Activated naive CD4-positive, alpha-beta T cell (primary cell): ENCODE measurements at places on chromosomes 7 and 10.

DNA sequence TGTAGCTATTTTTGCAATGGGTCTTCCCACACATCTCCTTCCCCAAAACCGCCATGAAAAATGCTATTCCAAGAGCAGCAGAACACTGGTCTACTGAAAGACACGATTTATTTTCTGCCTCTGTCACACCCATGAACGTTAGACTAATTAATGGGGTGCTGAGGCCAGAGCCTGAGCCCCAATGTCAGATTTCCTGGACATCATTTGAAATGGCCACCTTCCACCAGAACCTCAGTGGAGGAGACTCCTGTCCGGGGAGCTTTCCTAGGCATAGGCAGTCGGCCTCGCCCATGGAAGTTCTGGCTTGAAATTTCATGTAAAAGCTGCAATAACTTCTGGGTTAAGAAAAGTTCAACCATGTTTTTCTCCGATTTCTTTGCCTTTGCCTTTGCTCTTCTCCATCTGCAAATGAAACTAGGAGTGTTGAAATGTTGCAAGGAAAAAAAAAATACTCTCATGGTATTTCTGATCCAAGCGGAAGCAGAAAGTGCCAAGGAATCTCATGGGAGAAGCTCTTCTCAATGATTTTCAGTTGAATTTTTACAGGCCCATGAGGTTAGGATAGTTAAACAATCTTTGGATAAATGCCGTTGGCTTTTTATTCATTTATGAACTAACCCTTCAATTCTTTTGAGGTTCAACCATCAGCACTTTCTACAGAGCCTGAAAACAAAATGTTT, 570.8 kb upstream of the MGMT start:
- no peak for DNase-seq

- DNase-seq: no peak
These were observed 41.6 kb downstream of the TEX36 start for GRCh38 chr10:125641398-125641797.

DNA sequence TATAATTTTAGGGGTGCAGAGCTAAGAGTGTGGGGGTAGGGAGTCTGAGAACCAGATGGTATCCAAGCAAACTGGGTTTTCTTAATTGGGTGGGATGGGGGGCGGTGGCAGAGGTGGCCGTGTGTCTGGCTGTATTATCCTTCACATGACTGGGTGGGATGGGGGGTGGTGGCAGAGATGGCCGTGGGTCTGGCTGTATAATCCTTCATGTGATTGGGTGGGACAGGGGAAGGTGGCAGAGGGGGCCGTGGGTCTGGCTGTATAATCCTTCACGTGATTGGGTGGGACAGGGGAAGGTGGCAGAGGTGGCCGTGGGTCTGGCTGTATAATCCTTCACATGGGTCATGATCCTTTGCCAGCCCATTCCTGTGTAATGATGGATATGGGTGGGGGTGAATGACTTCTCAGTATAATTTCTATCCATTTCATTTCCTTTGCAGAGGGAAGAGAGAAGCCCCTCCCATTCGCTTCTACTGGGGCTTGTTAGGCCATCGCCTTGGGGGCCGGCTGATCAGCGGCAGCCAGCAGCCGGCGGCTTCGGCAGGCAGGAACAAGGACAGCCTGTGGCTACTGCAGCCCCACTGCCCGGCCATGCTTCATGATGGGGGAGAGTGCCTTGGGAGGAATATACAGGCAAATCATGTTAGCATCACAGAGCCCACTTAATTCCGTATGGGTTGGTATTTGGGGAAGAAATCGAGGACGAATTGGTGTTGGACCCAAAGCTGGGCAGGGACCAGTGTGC, 179.6 kb upstream of the MKI67 start:
- DNase-seq: no peak

DNA sequence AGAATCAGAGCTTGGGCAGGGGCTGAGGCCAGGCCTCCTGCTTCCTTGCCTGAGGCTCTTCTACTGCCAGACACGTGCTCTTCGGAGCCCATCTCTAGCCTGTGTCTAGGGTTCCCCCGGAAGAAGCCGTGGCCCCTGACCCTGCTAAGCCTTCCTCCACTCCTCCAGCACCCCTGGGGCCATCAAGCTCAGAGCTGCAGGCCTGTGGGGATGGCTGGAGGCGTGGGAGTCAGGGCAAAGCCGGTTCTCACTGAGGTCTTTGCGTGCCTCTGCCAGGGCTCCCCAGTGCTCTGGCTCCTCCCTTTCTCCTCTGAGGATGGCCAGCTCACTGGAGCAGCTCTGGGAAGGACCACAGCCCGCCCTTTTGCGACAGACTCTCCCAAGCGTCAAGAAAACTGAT, 34.4 kb downstream of the GHRHR start:
- no peak for DNase-seq

DNA sequence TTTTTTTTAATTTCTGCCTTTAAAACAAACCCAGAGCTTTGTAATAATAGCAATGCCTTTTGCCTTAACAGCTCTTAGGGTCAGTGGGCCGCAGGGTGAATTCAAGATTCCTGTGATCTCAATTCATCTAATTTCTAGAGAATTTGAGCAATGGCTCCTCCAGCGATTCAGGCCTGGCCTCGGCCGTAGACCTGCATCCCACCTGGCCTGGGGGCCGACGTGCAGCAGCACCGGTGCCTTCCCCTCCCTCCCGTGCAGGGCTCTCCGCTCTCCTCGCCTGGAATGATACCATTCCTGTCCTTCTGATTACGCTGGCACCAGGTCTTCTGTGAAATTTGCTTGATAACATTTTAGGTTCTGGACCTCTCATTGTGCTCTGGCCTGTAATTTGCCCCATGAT, 172.5 kb downstream of the ADARB2 start:
- no peak for DNase-seq

DNA sequence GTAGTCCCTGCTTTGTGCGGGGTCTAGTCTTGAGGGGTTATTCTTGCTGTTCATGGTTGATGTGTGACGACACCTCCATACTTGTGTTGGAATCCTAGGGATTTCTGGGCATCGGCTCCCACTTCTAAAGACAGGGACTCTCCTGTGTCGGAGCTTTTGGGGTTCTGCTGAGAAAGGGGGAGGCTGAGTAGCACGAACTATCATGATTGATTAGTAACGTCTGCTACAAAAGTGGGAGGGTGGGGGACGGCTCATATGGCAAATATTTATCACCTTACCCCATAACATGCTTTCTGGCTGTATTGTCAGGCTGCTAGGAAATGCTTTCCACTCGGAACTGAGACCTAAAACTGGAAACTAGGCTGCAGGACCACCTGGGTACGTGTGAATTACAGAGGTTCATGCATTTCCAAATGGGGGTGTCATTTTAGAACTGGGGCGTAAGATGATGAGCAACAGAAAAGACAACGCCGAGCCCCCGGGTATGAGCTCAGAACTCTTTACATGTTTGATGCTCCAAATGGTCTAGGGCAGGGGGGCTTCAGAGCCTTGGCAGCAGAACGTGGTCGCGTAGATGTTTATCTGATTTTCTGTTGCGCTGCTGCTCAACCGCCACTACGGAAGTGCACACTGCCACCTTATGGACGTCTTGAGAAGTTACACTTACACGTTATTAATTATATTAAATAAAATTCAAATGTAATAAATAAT, 15.1 kb upstream of the NME8 start:
- DNase-seq: no peak

- DNase-seq: peak; percentile 24
These were observed at the start of gene GATA3 for GRCh38 chr10:8054494-8055407. GATA3 (plus strand) TSS chr10:8054688; CDS start chr10:8055656, 968 bp downstream.

GRCh38 chr7:125363873-125364272, 434.2 kb upstream of the POT1 start:
- DNase-seq: no peak

- no peak for DNase-seq
These were observed 192.8 kb upstream of the KLF6 start for GRCh38 chr10:3977761-3978160.

GRCh38 chr10:94035982-94036765, 42.4 kb downstream of the PLCE1 start:
- no peak for DNase-seq

- no peak for DNase-seq
These were observed 219.0 kb downstream of the PTEN start for GRCh38 chr10:88082391-88082790.

DNA sequence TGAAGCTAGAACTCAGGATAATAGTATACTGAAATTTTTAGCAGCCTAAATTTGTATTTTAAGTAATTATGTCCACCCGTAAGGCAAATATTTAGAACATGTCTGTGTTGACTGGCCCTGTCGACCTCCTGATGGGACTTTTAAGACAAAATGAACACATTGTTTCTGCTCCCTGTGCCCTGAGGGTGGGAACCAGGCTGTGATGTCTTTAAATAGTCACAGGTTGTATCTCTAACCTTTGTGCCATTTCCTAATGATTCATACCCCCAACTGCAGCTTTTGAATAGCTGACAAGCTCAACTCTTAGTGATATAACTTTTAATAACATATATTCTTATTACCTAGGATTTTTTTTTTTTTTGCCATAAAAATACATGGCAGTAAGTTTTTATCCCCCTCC, 494.9 kb upstream of the AKR1E2 start:
- DNase-seq: no peak

DNA sequence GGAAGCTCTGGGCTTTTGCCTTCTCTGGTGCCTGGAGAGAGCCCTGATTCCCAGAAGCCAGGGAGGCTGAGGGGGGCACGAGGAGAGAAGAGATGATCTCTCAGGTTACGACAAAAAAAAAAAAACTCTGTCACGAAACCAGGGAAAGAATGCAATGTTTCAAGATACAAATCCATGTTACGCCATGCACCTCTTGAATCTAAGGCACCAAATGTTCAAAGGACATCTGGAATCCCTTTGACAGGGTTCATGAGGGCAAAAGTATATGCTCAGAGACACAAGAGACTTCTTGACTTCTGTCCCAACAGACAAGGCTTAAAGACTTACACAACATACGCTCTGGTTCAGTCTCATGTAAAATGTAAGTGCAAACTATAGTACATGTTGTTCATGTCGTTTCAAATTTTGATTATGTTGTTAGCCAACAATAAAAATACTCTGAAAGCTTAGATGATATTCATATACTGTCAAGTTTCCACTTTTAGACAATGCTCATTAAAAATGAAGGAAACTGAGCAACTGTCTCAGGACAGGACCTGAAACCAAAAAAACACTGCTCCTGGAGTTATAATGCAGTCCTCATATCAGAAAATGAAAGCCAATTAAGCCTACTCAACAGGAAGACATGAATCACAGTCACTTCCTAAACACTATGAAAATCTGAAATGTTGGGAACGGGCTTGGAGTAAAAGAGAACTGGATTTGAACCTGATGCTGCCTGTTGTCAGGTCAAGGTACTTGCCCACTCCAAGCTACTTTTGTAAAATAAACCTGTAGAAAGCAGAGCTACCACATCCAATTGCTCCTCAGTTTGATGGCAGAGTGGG, 72.3 kb downstream of the CHCHD3 start:
- DNase-seq: no peak

DNA sequence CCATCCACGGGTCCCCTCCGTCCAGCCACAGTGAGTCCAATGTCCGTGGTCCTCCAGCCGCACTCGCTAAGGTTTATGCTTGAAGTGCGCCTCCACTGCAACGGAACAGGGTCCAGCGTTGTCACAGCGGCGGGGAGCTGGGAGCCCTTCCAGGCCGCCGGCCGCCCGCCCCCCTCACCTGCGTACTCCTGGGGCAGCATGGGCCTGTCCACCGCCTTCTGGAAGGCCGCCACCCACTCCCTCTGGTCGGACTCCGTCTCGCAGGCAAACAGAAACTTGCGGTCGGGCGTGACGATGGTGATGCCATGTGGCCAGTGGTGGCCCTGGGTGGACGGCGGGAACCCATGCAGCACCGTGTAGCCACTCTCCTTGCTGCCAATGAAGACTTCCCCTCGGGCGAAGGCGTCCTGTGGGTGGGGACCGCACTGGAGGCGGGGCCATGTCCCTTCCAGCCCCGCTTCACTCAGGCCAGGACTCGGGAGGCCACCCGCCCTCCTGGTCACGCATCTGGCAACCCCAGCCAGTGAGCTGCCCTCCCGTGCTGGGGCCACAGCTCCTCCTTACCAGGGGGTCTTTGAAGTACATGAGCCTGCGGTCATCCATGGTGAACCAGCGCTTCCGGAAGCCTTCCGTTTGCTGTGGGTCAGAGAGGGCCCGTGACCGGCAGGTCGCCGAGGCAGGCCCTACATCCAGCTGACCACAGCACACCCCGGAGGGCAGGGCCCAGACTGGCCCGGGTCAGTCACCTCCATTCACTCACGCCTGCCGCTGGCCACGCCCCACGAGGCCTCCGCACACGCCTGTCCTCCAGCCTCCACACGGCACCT, 22.7 kb downstream of the GET4 start:
- DNase-seq: no peak

- DNase-seq: no peak
These were observed 633.4 kb downstream of the PARD3 start for GRCh38 chr10:34181553-34182300.

GRCh38 chr7:7159063-7159658, 23.2 kb upstream of the C1GALT1 start:
- no peak for DNase-seq

GRCh38 chr10:18240185-18240882, 100.1 kb downstream of the CACNB2 start:
- DNase-seq: no peak

GRCh38 chr10:89019569-89020327, 29.1 kb downstream of the FAS start:
- DNase-seq: no peak

GRCh38 chr7:35969066-35969465, 168.2 kb downstream of the SEPTIN7 start:
- no peak for DNase-seq

- no peak for DNase-seq
These were observed 6.6 kb upstream of the AKR1B15 start for GRCh38 chr7:134542195-134542771.

- DNase-seq: no peak
These were observed 10.9 kb upstream of the MAP3K8 start for GRCh38 chr10:30422981-30423654.

DNA sequence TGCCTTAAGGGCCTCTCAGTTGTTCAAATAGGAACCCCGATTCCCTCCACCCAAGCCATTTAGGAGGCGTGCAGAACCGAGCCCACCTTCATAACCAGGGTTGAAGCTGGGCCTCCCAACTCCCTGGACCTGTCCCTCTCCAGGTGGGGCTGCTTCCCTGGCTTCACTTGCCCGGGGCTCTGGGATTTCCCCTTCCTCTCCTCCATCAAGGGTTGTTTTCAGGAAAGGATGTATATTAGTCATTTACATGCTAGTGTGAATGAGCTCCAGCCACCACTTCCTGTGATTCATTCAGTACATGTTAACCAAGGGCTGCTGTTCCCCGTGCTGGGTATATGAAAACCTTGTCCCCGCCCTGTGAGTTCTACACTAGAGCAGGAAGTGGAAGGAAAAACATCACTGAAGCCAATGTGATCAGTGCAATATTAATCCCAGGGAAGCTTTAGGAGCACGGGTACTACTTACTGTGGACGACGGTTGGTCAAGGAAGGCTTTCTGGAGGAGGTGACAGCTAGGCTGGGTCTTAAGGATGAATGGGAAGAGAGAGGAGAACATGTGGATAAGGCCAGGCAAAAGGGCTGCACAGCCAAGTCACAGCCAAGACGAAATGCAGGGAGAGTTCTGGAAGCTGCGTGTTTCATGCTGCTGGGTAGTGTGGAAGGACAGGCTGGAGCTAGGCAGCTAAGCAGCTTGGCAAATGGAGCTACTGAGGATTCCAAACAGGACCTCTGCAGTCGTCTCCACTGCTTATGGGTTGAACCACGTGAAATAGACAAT, 150.1 kb upstream of the SHH start:
- DNase-seq: no peak

DNA sequence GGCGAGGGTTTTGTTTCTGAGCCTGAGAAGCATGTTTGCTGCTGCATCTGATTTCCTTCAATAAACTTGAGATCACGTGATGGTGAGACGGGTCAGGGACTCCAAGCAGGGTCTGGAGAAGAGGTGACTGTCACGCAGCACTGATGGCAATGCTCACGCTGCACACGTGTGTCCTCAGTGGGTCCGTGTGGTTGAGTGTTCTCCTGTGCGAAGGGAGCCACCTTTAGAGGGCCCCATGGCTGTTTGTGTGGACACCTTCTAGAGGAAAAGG, 100.4 kb downstream of the WDR37 start:
- DNase-seq: no peak
